ENCODE measurements at places on chromosomes 5 and 9. TPM values are rescaled to one million over a fixed set of nuclear protein-coding genes. Genes with fewer than 3 reads are reported as not detected.

- DNase-seq, result no peak
Observed at GRCh38 chr9:137744632-137745183, 125.9 kb downstream of the EHMT1 start.

DNA sequence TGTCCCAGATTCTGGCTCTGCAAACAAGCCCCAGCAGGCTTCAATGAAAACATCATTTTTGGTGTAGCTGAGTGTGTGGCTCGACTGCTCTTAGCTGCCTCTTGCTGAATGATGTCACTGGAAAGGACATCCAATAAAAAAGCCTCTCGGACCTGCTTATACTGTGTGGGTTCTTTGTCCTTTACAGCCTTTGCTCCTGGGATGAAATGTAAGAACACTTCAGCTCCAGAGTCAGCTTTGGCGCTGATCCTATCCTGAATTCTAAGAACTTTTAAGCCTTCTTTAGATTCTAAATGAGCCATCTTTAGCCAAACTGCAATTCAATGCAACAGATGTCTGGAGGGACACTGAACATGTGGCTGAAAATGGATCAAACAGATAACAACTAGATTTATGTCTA, 404.6 kb upstream of the C9orf72 start:
- no peak for DNase-seq

GRCh38 chr9:120755810-120756434, 37.3 kb downstream of the FBXW2 start:
- DNase-seq, result peak; percentile 72

DNA sequence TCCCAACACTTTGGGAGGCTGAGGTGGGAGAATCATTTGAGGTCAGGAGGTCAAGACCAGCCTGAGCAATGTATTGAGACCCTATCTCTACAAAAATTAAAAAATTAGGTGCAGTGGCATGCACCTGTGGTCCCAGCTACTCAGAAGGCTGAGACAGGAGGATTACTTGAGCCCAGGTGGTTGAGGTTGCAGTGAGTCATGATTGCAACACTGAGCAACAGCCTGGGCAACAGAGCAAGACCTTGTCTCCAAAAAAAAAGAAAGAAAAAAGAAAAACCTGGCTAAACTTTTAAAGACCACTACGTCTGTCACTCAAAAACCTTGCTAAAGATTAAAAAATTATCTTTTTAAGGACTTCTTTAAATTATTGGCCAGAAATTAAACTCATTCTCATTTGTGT, 59.8 kb upstream of the ABCA1 start:
- no peak for DNase-seq

DNA sequence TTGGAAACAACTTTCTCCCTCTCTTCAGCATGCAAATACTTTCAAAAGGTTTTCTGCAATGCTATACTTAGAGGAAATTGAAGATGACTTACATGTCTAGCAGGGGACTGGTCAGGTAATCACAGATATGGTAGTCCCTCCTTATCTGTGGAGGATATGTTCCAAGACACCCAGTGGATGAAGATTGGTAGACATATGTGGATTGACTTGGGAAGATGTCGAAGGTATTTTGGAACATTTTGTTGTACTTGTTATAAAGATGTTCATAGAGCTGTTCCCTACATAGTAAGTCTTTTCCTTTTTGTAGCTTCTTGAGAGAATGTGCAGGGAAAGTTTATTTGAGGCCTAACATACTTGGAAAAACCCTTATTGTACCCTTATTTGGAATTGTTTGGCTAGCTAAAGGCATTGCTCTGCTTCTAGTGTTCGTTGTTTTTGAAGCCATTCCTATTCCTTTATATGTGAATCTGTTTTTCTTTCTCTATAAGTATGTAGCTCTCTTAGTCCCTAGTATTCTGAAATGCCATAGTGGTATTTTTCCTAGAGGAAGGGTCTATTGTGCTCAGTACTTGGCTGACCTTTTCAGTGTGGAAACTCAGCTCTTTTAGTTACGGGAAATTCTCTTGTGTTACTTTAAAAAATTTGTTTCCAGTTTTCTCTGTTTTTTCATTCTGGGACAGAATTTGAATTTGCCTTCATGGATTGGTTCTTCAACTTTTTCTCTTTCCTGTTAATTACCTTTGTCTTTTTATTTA, 25.7 kb downstream of the GPR151 start:
- no peak for DNase-seq

DNA sequence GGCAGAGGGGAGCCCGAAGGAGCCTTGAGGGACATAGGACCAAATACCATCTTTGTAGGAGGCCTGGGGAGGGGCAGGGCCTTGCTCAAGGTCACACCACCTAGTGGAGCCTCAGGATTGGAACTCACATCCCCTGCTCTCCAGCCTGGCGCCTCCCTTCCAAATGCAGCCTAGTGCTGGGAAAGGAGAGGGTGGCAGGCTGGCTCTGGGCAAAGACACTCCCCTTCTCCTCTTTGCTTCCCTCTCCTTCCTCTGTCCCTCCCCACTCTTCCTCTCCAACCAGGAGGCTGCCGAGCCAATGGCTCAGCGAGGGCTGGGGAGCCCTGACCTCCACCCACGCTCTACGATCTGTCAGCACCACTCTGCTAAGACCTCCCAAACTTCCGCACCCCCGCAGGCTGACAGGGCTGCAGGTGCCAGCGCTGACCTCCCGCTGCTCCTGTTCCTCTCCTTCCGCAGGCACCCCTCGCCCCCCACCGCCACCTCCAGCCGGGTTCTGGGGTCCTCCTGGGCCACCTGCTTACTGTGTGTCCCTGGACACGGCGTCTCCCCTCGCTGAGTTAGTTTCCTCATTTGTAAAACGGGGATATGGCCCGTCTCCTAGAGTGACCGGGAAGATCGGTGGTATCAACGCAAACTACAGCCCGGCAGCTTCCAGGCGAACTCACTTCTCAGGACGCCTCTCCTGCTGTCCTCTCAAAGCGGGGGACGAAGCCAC, 52.9 kb downstream of the C9orf50 start:
- no peak for DNase-seq

- DNase-seq, result no peak
Observed at GRCh38 chr5:133932441-133933168, 35.8 kb downstream of the C5orf15 start.

- DNase-seq, result no peak
Observed at GRCh38 chr5:95374061-95374460, 17.1 kb upstream of the FAM81B start.

DNA sequence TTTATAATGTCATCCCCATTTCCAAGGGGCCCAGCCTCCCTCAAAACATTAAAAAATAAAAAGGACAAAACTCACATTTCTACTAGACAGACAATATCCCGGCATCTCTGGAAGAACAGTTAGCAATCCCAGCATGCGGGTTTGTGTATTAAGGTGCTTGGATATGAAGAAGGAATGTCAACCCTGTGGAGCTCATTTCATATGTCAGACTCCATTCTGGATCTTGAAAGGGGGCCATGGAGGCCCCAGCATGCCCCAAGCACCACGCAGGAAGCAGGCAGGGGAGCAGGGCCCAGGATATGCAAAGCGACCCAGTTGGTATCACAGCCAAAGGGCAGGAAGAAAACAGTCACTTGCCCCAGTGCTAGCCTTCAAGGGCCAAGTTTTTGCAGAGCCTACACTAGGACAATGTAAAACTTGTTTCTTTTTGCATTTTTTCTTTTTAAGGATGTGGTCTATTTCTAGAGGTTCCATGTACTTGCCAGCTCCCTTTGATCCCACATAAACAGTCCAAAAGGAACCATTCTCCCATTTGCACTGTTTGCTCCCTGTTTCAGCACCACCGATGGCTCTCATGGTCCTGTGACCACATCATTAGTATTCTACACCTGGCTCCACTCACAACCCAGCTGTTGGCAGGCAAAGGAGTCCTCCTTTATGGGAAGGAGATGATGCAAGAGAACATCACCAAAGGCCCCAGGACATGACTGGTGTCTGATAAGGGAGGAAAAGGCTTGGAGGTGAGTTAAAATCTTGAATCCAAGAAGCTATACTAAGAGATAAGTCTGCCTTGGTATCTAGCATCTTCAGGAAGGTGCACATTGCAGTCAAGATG, 58.3 kb downstream of the FGF1 start:
- DNase-seq, result no peak

- no peak for DNase-seq
Observed at GRCh38 chr5:172785429-172786088, 14.6 kb upstream of the DUSP1 start.

DNA sequence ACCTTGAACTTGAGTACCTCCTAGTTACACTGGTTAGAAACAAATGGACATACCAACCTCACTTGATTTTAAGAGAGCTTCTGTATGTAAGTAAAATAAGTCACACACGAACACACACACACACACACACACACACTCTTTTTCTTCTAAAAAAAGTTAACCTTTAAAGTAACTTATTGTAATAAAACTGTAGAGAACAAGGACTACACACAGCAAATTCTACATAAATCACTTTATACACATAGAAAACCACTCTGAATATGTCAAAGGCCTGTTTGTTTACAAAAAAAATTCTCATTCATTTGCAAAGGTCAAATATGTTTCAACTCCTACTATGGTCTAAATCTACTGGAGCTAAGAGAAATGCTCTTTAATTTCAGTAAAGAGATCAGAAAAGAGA, 29.1 kb downstream of the GIN1 start:
- no peak for DNase-seq

- no peak for DNase-seq
Observed at GRCh38 chr9:124522121-124523098, 15.2 kb upstream of the NR5A1 start.

DNA sequence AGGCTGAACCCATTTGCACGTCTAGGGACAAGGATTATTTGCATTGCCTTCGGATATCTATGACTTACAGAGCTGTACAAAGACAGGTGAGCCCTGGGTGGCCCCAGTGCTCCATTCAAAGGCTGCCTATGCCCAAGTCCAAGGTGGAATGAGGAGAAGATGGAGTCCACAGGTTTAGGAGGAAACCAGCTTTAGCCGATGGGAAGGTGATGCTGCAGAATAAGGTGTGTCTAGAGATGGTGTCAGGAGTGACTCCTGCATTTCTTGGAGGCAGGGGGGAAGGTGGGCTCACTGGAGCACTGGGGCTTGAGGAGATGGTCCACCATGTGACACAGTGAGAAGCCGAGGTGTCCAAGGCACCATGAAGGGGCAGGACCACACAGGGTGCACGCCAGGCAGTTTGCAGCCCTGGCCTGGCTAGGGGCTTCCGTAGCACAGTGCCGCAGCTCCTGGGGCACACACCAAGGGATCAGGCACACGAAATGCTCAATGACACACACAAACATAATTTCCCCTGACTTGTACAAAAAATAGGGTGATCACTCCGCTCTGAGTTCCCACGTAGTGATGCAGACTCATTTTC, 32.1 kb downstream of the SEMA4D start:
- DNase-seq, result no peak

DNA sequence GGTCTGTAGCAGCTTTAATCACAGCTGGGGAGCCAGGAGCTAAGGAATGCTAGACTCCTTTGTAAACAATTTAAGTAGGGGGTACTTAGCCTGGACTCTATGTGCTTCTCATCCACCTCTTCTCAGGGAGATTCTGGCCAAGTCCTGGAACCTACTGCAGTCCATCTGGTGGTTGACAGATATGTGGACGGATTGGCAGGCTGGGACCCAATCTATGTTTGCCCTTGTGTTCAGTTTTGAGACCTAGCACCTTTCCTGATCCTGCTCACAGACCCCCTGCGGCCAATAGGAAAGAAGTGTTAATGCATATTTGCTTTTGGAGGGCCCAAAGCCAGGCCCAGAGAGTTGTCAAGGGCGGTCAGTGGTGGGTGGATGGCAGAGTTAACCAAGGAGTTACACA, 6.4 kb downstream of the SLC22A5 start:
- no peak for DNase-seq

DNA sequence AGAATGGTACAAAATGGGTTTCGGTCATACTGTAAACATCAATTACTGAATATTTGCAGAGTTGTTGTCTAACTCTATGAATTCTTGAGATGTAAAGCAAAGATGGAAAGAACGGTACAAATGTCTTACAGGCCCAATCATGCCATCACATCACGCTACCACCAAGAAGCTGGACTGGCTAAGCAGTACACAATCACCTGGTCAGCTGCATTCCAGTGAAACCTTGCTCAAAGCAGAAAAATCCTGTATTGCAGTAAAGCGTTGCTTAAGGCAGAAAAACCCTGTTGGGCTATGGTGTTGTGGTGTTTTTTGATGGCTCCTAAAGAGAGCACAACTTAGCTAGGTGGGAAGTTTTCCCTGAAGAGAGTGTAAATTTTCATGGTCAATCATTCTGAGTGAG, 112.6 kb upstream of the RASA1 start:
- no peak for DNase-seq

DNA sequence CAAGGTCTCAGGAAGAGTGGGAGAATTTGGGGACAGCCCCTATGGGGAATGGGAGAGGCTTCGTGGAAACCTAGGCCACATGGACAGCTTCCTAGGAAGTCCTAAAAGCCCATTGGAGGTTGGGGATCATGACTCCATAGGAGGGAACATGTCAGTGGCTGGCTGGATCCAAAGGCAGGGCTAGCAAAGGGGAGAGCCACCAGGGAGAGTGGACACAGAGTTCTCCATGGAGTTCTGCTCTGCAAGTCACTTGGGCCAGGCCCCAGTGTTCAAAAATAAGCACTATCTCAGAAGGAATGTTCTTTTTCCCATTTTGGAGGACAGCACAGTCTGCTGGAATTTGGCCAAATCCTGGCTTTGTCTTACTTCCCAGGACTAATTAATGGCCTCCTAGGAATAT, 140.6 kb upstream of the RAD23B start:
- peak; percentile 69 for DNase-seq

DNA sequence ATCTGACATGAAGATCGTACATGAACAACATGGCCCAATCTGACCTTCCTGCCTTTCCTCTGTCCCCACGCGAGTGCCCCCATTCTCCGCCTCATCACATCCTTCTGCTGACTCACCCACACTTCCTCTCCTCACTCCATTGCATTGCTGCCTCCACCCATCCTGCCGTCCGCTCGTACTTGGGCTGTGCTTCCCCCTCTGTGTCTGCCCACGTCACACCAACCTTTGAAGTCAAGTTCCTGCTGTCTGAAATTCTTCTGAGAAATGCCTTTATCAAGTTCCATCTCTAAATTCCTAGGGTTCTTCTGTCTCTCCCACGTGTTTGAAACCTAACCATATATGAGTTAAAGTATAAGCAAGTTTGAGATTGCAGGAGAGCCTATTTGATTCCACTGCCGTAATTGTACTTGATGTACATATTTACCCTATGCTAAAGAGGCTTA, 18.0 kb upstream of the STARD4 start:
- peak; percentile 60 for DNase-seq

GRCh38 chr5:119287547-119288111, 68.2 kb upstream of the TNFAIP8 start:
- no peak for DNase-seq

DNA sequence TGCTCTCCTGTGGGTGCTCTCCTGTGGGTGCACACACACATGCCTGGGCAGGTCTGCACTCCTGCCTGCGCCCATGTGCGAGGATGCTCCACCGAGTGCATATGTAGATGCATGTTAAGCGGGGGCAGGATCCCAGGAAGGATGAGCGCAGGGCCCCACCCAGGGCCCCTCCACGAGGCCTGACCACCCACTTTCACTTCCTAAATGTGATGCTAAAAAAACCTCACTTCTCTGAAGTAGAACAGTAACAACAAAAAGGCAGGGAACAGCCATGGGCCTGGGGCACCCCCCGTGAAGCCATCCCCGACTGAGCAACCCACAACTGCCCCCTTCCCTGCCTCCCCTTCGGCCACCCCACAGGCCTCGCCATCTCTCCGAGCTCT, 48.2 kb upstream of the SARDH start:
- DNase-seq, result no peak

CLTB gene
- total RNA-seq, result 107 TPM

UCK1 gene
- total RNA-seq, result 34.3 TPM

HDHD3 gene
- total RNA-seq, result 22.9 TPM

TAF7 gene
- 131 TPM for total RNA-seq

CCDC187 gene
- total RNA-seq, result 13.8 TPM

CCL27 gene
- total RNA-seq, result not detected

OBP2A gene
- total RNA-seq, result 19.0 TPM

MSX2 gene
- 39.2 TPM for total RNA-seq

Measured in testis (tissue), 5 donors.